ENCODE measurements at places on chromosomes 12 and 14. TPM values are rescaled to one million over a fixed set of nuclear protein-coding genes. Genes with fewer than 3 reads are reported as not detected.

ASCL1 gene
- total RNA-seq, result not detected

BICDL1 gene
- total RNA-seq, result not detected

KLRG1 gene
- 1.0 TPM for total RNA-seq

MAP4K5 gene
- total RNA-seq, result 40.6 TPM

CIROP gene
- 1.0 TPM for total RNA-seq

INSM2 gene
- total RNA-seq, result not detected

PTPRO gene
- 0.33 TPM for total RNA-seq

CCER1 gene
- total RNA-seq, result not detected

NOS1 gene
- total RNA-seq, result under 0.01 TPM

KCNMB4 gene
- total RNA-seq, result 0.51 TPM

JAG2 gene
- total RNA-seq, result 1.8 TPM

SYCP3 gene
- total RNA-seq, result 0.26 TPM

TC2N gene
- total RNA-seq, result 0.26 TPM

TCL1B gene
- not detected for total RNA-seq

SLC24A4 gene
- total RNA-seq, result not detected

SERPINA1 gene
- total RNA-seq, result under 0.01 TPM

SMCO3 gene
- 0.17 TPM for total RNA-seq

B4GALNT3 gene
- total RNA-seq, result not detected

TAS2R20 gene
- 2.1 TPM for total RNA-seq

IFI27 gene
- 7.9 TPM for total RNA-seq

C14orf39 gene
- not detected for total RNA-seq

IL23A gene
- not detected for total RNA-seq

NKX2-1 gene
- total RNA-seq, result not detected
